Activated CD4-positive, alpha-beta T cell treated with anti-CD3 and anti-CD28 coated beads, Interleukin-2, amount 50 U/mL, for 1 hour (primary cell): ENCODE measurements at places on chromosomes 12 and 14.

DNA sequence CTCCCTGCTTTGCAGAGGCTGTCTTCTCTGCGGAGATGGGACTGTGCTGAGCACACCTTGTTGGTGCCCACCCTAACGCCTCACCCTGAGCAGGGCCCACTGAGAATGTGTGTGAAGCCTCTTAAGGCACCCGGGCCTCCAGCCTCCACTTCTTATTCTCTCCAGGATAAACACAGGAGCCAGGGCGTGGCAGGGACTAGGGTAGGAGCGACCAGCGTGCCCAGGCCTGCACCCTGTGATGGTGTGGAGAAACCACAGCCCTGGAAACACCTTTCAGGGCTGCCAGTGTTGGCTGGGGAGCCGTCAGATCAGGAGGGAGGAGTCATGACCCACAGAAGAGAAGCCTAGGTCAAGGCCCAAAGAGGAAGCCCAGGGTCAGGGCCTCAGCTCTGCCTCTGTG lies 41.3 kb downstream of the VDR start:
- DNase-seq = no peak

- no peak for DNase-seq
Measured at GRCh38 chr14:39592116-39592789, 160.0 kb upstream of the FBXO33 start.

- DNase-seq = peak; percentile 31
Measured at GRCh38 chr12:68113644-68114043, 45.9 kb downstream of the IFNG start.

GRCh38 chr14:55026441-55026792 lies 482 bp downstream of the WDHD1 start:
- DNase-seq = no peak

DNA sequence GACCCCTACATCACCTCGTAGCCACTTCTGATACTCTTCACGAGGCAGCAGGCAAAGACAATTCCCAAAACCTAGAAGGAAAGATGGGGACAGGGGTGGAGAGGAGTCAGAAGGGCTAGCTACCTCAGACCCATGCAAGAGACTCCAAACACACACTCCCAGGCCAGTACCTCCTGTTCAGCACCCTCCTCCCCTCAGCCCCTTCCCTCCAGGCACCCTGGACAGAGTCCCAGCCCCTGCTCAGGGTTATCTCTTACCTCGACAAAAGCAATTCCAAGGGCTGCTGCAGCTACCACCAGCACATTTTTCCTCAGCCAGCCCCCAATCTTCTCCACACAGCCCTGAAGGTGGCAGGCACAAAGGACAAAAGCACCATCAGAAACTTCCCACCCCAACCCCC lies 3.3 kb downstream of the CD63 start:
- no peak for DNase-seq

- DNase-seq = no peak
Measured at GRCh38 chr14:52299692-52300278, 14.3 kb upstream of the PTGER2 start.

- DNase-seq = no peak
Measured at GRCh38 chr12:75432924-75433323, 42.0 kb downstream of the GLIPR1L2 start.

DNA sequence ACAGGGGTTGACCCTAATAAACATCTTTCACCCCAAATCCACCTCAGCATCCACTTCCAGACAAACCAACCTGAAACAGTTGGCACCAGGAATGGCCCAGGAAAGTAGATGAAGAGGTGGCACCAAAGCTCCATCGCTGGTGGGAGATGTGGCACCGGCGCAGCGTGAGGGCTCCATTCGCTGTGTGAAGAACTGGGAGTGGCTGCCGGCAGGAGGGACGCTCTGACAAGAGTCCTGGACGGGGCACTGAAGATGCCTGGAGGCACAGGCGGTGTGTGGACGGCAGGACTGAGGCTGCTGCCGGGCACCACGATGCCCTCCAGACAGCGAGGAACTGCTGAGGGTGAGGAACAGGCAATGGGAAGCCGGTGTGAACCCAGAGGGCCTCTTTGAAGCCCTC lies 29.3 kb downstream of the DIO3 start:
- DNase-seq = no peak

GRCh38 chr12:5379749-5380496 lies 52.0 kb upstream of the NTF3 start:
- no peak for DNase-seq

DNA sequence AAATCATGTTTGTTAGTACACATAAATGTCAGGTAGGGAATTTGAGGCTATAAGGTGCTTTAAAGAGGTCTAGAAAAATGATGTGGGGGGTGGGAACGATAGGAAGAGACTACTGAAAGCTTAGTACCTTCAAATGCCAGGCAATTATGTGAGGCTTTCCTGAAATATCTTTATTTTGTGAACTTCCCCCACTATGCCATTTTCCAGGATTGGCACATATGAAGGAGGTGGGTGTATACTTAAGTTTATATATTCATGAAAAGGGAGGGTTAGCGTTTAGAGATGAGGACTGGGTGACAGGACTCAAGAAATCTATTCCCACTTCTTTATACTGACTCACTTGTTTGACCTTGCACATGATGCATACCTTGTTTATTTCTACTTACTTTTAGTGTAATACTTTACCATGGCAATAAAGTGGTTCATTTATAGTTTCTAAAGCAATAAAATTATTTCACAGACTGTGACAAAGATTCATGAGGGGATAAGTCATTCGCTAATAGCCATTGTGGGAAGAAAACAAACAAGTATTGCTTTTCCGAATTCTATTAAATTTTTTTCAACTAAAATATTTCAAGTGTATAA lies 77.1 kb downstream of the PLEKHA5 start:
- DNase-seq = no peak

GRCh38 chr14:23694949-23695663 lies 58.9 kb downstream of the DHRS2 start:
- no peak for DNase-seq
